ENCODE measurements at places on chromosomes 4 and X. TPM values are rescaled to one million over a fixed set of nuclear protein-coding genes. Genes with fewer than 3 reads are reported as not detected.

CHIC1 gene
- 2.5 TPM for total RNA-seq

LNX1 gene
- total RNA-seq: 7.4 TPM

DNA sequence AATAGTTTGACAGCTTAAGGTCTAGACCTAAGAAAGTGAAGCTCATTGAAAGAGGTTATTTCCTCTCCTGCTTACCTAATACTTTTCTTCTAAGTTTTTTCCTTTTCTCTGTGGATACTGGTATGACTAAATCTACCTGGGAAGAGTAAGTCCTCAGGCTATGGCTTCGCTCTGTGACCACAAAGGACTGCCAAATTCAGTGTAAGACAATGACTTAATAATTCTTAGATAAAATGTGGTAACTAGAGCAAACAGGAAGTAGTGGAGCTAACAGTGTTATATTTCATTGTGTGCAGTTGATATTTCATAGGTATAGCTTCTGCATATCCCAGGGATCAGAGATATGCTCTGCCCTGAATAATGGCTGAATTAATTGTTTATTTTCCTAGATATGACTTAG, 418.9 kb downstream of the CCSER1 start:
- no peak for DNase-seq

NKX6-1 gene
- total RNA-seq: 0.52 TPM

- no peak for DNase-seq
Observed at GRCh38 chr4:22162454-22162853, 213.9 kb upstream of the KCNIP4 start.

DNA sequence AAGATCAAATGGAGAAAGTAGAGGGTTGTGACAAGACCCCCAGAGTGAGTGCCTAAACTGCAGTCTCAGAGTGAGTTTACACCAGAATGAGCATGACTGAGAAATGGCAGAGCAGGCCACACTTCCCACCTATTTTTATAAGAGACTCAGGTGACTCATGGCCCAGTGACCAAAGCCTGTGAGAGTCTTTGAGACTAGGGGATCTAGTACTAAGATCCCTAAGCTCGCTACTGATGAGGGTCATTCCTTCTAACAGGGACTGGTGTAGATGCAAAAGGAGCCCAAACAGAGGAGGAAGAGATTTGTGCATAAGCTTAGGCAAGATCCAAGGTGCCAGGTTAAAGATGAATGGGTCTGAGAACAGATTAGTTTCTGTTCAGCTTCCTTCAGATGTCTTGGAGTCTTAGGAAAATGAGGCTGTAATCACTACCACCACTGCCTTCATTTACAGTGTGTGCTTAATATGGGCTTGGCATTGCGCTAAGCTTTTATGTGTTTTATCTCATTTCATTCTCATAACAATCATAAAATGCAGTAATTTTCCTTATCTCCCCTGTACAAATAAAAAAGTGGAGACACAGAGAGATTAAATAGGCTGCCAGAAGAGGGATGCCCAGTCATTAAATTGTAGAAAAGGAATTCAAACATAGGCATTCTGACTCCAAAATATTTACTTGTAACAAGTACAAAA, 62.8 kb downstream of the RWDD4 start:
- DNase-seq: no peak

CT45A2 gene
- total RNA-seq: not detected

PPP1R3F gene
- total RNA-seq: 3.2 TPM

MAGEA10 gene
- total RNA-seq: not detected

All from MG63 (cell line).